ENCODE measurements at places on chromosomes 16 and 17. TPM values are rescaled to one million over a fixed set of nuclear protein-coding genes. Genes with fewer than 3 reads are reported as not detected.

DNA sequence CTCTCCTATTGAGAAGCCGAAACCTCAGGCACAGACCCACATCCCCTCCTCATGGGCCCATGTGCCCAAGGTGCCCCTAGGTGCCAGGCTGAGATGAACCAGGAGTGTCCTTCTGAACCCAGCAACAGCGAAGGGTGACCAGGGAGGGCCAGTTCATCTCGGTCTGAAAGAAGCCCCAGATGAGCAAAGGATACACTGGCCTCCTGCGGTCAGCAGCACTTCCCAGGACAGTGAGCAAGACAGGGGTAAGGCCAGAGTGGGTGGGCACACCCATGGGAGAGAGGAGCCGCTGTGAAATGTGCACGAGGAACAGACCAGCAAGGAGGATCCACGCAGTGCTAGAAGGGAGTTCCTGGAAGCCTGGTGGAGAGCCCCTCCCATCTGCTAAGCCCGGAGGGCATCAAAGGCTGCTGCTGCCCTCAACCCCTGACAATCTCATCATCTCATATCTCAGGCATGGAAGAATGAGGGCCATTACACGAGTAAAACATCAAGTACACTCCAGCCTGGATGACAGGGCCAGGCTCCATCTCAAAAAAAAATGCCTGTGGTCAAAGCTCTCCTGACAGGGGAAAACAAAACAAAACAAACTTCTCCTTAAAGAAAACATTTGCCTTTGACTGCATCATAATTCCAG is 3.3 kb upstream of the HBZ start:
- DNase-seq: no peak
- H3K27ac ChIP-seq: no peak overlapping the region
- peaks cover under 1% of the 10 kb centered on the region for H3K27me3 ChIP-seq
- peaks cover under 1% of the 10 kb centered on the region for H3K4me1 ChIP-seq

- H3K27me3 ChIP-seq: no peaks in the 10 kb centered on the region
- H3K4me3 ChIP-seq: peak overlapping the region; percentile 77
- peaks cover 5% of the 10 kb centered on the region for H3K36me3 ChIP-seq
Observed at GRCh38 chr17:50346313-50347116, 589 bp downstream of the XYLT2 start.

GRCh38 chr17:2094891-2095535 is 40.1 kb downstream of the HIC1 start:
- DNase-seq: peak; percentile 87
- no peaks in the 10 kb centered on the region for H3K36me3 ChIP-seq
- H3K4me1 ChIP-seq: peaks cover 50% of the 10 kb centered on the region
- no peaks in the 10 kb centered on the region for H3K27me3 ChIP-seq

DNA sequence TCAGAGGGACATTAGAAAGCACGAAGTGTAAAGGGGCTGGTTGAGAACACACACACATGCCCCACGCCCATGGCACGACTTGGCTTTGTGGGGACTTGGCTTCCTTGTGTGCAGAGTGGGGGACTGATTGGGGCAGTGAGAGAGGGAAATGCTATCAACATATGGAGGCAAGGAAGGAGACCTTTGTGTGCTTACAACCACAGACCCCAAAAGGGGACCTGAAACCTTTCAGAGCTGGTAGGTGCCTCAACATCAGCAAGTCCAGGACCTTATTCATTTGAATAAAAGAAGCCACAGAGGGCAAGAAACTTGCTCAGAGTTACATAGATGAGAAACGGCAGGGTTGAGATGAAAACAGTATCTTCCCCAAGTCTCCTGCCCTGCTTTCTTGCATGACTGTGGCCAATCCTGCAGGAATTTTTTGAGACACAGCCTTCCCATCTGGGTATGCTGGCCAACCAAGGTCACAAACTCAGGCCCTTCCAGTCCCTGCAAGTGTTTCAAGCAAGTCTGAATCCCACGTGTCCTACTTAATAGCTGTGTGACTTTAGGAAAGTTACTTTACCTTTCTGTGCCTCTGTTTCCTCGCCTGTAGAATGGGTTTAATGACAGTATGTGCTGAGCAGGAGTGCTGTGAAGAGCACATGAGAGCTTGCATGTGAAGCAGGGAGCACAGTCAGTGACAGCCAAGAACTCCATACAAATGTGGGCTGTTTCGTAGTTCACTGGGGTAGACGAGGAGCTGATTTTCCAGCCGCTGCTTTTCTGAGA is 26.2 kb downstream of the C16orf78 start:
- H3K4me3 ChIP-seq: no peak overlapping the region
- H3K27ac ChIP-seq: no peak overlapping the region
- no peaks in the 10 kb centered on the region for H3K4me1 ChIP-seq
- DNase-seq: no peak
- no peaks in the 10 kb centered on the region for H3K36me3 ChIP-seq

DNA sequence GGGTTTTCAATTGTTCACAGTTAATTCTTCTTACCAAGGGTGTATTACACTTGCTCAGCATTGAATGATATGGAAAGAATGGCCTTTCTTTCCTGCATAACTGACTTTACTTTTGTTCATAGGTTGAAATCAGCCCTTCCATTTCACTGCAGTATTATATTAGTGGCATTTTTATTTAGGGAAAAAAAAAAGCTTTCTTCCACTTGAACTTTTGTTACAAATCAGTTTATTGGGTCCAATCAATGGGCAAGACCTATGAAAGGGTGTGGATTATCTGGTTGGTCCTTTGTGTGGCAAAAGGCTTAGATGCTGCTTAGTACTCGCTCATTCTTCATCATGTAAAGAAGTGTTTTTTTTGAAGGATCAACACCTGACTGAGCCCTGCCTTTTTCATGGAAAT is 74.1 kb downstream of the WNT3 start:
- no peaks in the 10 kb centered on the region for H3K36me3 ChIP-seq
- H3K27me3 ChIP-seq: no peaks in the 10 kb centered on the region
- H3K4me3 ChIP-seq: no peak overlapping the region
- H3K4me1 ChIP-seq: no peaks in the 10 kb centered on the region

DNA sequence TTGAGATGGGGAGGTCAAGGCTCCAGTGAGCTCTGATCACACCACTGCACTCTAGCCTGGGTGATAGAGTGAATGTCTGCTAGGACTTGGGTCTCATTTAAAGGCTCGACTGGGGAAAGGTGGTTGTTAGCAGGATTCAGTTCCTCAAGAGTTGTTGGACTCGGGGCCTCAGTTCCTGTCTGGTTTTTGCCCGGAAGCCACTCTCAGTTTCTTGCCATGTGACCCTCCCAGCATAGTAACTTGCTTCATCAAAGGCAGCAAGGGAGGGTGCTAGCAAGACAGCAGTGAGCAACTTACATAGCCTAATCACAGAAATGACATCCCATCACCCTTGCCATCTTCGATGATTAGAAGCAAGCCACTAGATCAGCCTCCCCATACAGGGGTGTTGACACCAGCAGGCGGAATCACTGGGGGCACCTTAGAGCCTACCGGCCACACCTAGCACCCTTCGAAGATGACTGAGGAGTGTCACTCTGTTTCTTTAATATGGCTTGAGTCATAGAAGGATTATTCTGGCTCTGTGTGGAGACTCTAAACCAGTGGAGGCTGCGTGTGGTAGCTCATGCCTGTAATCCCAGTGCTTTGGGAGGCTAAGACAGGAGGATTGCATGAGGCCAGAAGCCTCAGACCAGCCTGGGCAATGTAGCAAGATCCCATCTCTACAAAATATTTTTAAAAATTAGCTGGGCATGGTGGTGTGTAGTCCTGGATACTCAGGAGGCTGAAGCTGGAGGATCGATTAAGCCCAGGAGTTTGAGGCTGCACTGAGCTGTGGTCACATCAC is 13.2 kb upstream of the SCNN1B start:
- no peaks in the 10 kb centered on the region for H3K36me3 ChIP-seq
- H3K27ac ChIP-seq: no peak overlapping the region
- H3K4me1 ChIP-seq: no peaks in the 10 kb centered on the region
- no peak for DNase-seq
- H3K4me3 ChIP-seq: no peak overlapping the region
- no peaks in the 10 kb centered on the region for H3K27me3 ChIP-seq

- H3K36me3 ChIP-seq: no peaks in the 10 kb centered on the region
- no peaks in the 10 kb centered on the region for H3K4me1 ChIP-seq
- H3K4me3 ChIP-seq: no peak overlapping the region
- no peak for DNase-seq
- no peak overlapping the region for H3K27ac ChIP-seq
- H3K27me3 ChIP-seq: no peaks in the 10 kb centered on the region
Observed at GRCh38 chr16:55667753-55668152, 12.0 kb downstream of the SLC6A2 start.

The ABHD15 gene
- 8.8 TPM for total RNA-seq

The CBX2 gene
- total RNA-seq: not detected
